Panc1 (cell line): ENCODE measurements at places on chromosomes 7 and 10. TPM values are rescaled to one million over a fixed set of nuclear protein-coding genes. Genes with fewer than 3 reads are reported as not detected.

GRCh38 chr10:24900888-24901685 lies 51.3 kb downstream of the PRTFDC1 start:
- DNase-seq, result no peak

Gene EVX1
- 0.10 TPM for total RNA-seq

GRCh38 chr10:10777279-10777678 lies 240.4 kb upstream of the CELF2 start:
- no peak for DNase-seq

DNA sequence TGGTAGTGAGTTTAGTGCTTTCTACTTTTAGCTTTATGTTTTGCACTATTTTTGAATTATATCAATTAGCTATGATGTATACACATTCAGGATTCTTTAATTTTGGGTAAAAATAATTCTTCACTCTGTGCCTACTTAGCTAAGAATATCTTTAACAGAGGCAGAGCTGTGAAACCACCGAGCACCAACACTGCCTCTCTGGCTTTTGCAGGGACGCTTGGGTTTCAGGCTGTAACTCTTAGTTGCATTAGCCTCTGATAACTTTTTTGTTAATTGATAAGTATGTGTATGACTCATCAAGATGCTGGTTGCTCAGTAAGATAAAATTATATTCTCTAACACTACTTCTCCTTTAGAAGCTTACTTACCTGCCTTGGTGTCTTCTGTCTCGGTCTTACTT lies 738.3 kb downstream of the AUTS2 start:
- no peak for DNase-seq

Gene NEUROG3
- not detected for total RNA-seq
